ENCODE measurements at places on chromosomes 5 and 9. TPM values are rescaled to one million over a fixed set of nuclear protein-coding genes. Genes with fewer than 3 reads are reported as not detected.

NMRK1 gene
- 1.3 TPM for total RNA-seq

TXNDC8 gene
- not detected for total RNA-seq

TEK gene
- total RNA-seq: 30.2 TPM

SAXO1 gene
- 0.37 TPM for total RNA-seq

All from uterus (tissue), 4 donors.